Fibroblast of lung (primary cell): ENCODE measurements at places on chromosomes 3 and 15. TPM values are rescaled to one million over a fixed set of nuclear protein-coding genes. Genes with fewer than 3 reads are reported as not detected.

- no peak overlapping the region for H3K4me3 ChIP-seq
- H3K27ac ChIP-seq: peak overlapping the region; percentile 51
- H3K36me3 ChIP-seq: no peaks in the 10 kb centered on the region
Measured at GRCh38 chr15:58329781-58330671, 101.8 kb upstream of the LIPC start.

DNA sequence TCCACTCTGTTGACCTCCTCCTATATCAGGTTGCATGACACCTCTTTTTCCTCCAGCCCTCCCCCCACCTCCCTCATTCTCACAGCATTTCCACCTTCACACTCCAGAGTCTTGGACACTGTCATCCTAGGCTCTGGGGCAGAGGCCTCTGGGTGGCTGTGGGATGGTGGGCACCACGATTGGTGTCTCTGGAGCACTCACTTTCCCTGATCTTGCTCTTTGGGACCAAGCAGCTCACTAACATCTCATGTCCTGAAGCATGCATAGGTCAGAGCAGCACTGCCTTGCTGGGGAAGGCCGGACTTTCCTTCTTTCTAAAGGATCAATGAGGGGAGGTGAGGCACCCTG, 14.9 kb downstream of the ZBTB47 start:
- H3K27ac ChIP-seq: no peak overlapping the region
- no peak overlapping the region for H3K4me3 ChIP-seq
- DNase-seq: no peak
- H3K36me3 ChIP-seq: no peaks in the 10 kb centered on the region

- peak; percentile 46 for DNase-seq
- no peaks in the 10 kb centered on the region for H3K27me3 ChIP-seq
- H3K27ac ChIP-seq: no peak overlapping the region
- H3K4me1 ChIP-seq: peaks cover 19% of the 10 kb centered on the region
- no peak overlapping the region for H3K4me3 ChIP-seq
Measured at GRCh38 chr3:5136211-5136918, 14.3 kb downstream of the ARL8B start.

DNA sequence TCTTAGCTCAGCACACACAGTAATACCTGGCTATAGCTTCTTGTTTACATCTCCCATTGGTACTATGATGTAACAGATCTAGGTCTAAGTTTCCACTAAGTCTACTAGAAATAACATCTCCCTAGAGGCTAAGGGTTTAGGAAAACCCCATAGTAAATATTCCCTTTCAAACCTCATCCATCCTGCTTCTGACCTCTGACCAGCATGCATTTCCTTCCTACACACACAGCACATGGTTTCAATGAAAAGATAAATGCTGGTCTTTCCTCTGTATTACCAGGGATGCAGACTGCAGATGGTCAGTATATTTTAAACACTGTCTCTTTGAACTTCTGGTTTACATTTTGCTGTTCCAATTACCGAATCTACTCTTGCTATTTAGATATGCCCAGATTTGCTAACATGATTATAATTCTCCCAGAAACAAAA, 96.6 kb downstream of the EFL1 start:
- H3K4me3 ChIP-seq: no peak overlapping the region
- no peaks in the 10 kb centered on the region for H3K4me1 ChIP-seq
- no peak overlapping the region for H3K27ac ChIP-seq
- no peaks in the 10 kb centered on the region for H3K27me3 ChIP-seq
- H3K36me3 ChIP-seq: no peaks in the 10 kb centered on the region

- no peak overlapping the region for H3K27ac ChIP-seq
- no peak overlapping the region for H3K4me3 ChIP-seq
- H3K27me3 ChIP-seq: peaks cover 2% of the 10 kb centered on the region
Measured at GRCh38 chr3:31993843-31994242, 12.3 kb downstream of the ZNF860 start.

- no peaks in the 10 kb centered on the region for H3K4me1 ChIP-seq
- no peaks in the 10 kb centered on the region for H3K36me3 ChIP-seq
- no peak overlapping the region for H3K27ac ChIP-seq
- H3K4me3 ChIP-seq: no peak overlapping the region
- no peaks in the 10 kb centered on the region for H3K27me3 ChIP-seq
Measured at GRCh38 chr3:109071350-109072142, 46.4 kb downstream of the MORC1 start.

Gene ZNF662
- total RNA-seq: 3.3 and 5.6 TPM in 2 replicates

- H3K27me3 ChIP-seq: no peaks in the 10 kb centered on the region
- H3K36me3 ChIP-seq: peaks cover 4% of the 10 kb centered on the region
- H3K27ac ChIP-seq: no peak overlapping the region
- H3K4me3 ChIP-seq: no peak overlapping the region
- no peak for DNase-seq
- peaks cover 9% of the 10 kb centered on the region for H3K4me1 ChIP-seq
Measured at GRCh38 chr15:69456208-69457166, 3.9 kb downstream of the RPLP1 start.

DNA sequence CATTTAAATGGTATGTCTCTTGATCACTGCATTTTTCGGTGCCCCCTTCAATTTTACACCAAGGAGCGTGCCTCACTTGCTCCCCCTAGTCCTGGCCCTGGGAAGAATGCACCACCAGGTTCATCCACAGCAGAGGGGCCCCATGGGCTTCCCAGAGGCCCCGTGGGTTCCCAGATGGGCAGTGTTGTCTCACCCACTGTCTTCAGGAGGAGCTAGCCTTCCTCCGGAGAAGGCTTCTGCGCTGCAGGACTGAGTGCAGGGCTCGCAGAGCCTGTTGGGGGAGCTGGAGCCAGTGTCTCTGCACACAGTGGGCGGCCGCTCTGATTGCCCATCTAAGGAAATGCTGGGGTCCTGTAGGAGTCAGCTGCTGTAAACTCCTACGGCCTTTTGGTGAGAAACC, 45.9 kb downstream of the POLR2M start:
- H3K4me1 ChIP-seq: no peaks in the 10 kb centered on the region
- H3K36me3 ChIP-seq: no peaks in the 10 kb centered on the region
- H3K27ac ChIP-seq: no peak overlapping the region
- DNase-seq: no peak

- no peaks in the 10 kb centered on the region for H3K27me3 ChIP-seq
- H3K27ac ChIP-seq: no peak overlapping the region
- H3K36me3 ChIP-seq: no peaks in the 10 kb centered on the region
- no peaks in the 10 kb centered on the region for H3K4me1 ChIP-seq
Measured at GRCh38 chr3:28210968-28211713, 30.3 kb upstream of the CMC1 start.

GRCh38 chr15:65917407-65917756, 48.1 kb downstream of the RAB11A start:
- peaks cover 6% of the 10 kb centered on the region for H3K4me1 ChIP-seq
- H3K4me3 ChIP-seq: no peak overlapping the region
- H3K36me3 ChIP-seq: no peaks in the 10 kb centered on the region
- H3K27me3 ChIP-seq: no peaks in the 10 kb centered on the region
- no peak for DNase-seq

- H3K27ac ChIP-seq: no peak overlapping the region
- H3K4me3 ChIP-seq: no peak overlapping the region
- H3K27me3 ChIP-seq: no peaks in the 10 kb centered on the region
- H3K36me3 ChIP-seq: no peaks in the 10 kb centered on the region
- no peaks in the 10 kb centered on the region for H3K4me1 ChIP-seq
Measured at GRCh38 chr3:105430455-105430854, 63.7 kb downstream of the ALCAM start.

Gene ATP8B4
- total RNA-seq: 7.4 and 19.5 TPM in 2 replicates

GRCh38 chr3:99947356-99947755, 129.7 kb downstream of the CMSS1 start:
- no peak overlapping the region for H3K27ac ChIP-seq
- no peaks in the 10 kb centered on the region for H3K36me3 ChIP-seq
- H3K4me1 ChIP-seq: peaks cover 5% of the 10 kb centered on the region
- no peak for DNase-seq
- H3K27me3 ChIP-seq: no peaks in the 10 kb centered on the region

DNA sequence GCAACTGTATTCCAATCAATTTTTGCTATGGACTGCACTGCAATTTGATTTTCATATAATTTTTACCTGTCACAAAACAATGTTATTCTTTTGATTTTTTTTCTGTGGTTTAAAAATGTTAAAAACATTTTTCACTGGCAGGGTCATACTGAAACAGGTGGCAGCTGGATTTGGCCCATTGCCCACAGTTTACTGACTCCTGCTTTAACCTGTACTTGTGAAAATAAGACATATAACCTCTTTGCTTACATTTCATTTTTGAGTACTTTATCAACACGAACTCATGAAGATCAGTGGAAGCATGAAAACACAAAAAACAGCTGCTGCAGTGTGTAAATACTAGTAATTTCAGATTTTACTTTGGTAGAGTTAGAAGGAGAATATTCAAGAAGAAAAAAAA, 313.1 kb downstream of the WDR72 start:
- no peak for DNase-seq
- no peak overlapping the region for H3K27ac ChIP-seq
- H3K4me1 ChIP-seq: no peaks in the 10 kb centered on the region
- no peaks in the 10 kb centered on the region for H3K36me3 ChIP-seq
- no peak overlapping the region for H3K4me3 ChIP-seq

GRCh38 chr3:194102436-194102835, 33.5 kb upstream of the HES1 start:
- peaks cover 7% of the 10 kb centered on the region for H3K27me3 ChIP-seq
- no peaks in the 10 kb centered on the region for H3K4me1 ChIP-seq
- H3K27ac ChIP-seq: no peak overlapping the region
- no peaks in the 10 kb centered on the region for H3K36me3 ChIP-seq
- DNase-seq: no peak
- H3K4me3 ChIP-seq: no peak overlapping the region

DNA sequence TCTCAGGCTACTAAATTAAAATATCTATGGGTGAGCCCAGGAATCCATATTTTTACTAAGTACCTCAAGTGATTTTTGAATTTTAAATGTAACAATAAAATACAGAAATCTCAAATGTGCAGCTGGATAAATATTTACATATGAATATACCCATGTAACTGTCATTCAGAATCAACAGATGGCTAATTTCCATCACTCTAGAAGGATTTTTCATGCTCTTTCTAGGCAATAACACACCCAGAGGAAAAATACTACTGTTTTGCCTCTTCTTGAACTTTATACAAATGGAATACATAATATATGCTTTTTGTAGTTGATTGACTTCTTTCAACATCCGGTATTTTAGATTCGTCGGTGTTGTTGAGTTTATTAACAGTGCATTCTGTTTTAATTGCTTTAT, 601.3 kb upstream of the NECTIN3 start:
- H3K36me3 ChIP-seq: no peaks in the 10 kb centered on the region
- no peak overlapping the region for H3K4me3 ChIP-seq
- DNase-seq: no peak
- no peak overlapping the region for H3K27ac ChIP-seq
- no peaks in the 10 kb centered on the region for H3K4me1 ChIP-seq
- H3K27me3 ChIP-seq: no peaks in the 10 kb centered on the region

GRCh38 chr3:29557186-29557585, 276.3 kb downstream of the RBMS3 start:
- no peaks in the 10 kb centered on the region for H3K36me3 ChIP-seq
- H3K27me3 ChIP-seq: no peaks in the 10 kb centered on the region
- no peak for DNase-seq
- no peaks in the 10 kb centered on the region for H3K4me1 ChIP-seq

DNA sequence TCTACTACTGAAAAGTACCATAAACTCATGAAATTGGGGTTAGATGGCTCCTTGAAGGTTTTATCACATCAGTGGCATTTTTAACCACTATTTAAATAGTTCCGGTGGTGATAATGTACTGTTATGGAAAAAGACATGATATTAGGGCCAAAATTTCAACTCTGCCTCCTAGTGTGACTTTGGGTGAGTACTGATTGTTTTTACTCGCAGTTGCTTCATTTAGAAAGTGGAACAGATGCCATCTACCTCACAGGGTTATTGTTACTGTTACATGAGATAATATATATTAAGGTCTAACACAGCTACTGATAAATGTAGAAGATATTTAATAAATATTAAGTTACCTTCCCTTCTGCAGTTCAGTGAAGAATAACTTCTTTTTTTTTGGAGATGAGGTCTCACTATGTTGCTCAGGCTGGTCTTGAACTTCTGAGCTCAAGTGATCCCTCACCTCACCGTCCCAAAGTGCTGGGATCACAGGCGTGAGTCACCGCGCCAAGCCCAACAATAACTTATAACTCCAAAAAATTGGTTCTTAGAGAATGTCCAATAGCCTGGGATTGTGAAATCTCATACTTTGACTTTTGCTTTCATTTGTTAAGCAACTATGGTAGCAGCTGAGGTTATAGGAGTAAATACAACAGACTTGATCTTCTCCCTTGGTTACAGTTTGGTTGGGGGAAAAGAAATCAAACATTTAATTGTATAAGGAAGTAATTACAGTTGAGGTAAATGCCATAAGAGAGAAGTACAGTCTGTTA, 48.3 kb downstream of the MEF2A start:
- H3K4me1 ChIP-seq: no peaks in the 10 kb centered on the region
- H3K27me3 ChIP-seq: no peaks in the 10 kb centered on the region
- H3K36me3 ChIP-seq: no peaks in the 10 kb centered on the region
- no peak for DNase-seq
- H3K27ac ChIP-seq: peak overlapping the region; percentile 37
- H3K4me3 ChIP-seq: no peak overlapping the region

Gene ADGRG7
- not detected in 2 replicates for total RNA-seq

Gene FILIP1L
- 71.4 and 92.8 TPM in 2 replicates for total RNA-seq

Gene ALDH1A2
- 2.3 and 7.7 TPM in 2 replicates for total RNA-seq

DNA sequence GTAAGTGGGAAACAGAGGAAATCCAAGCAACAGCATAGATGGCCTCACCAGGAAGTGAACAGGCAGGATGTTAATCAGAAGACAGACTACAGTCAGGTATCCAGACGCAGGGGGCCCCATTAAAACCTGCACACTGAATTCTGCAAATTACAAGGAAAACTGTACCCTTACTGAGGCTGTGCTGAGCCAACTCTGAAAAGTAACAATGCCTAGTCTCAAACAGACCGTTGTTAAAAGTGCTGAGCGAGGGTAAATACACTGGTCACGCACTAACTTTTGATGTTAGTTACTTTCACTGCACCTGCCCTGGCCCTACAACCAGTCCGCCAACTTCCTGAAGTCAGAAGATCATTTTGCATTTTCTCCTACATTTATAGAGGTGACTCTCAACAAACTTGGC, 1.0 kb downstream of the TAMM41 start:
- H3K4me3 ChIP-seq: peak overlapping the region; percentile 96
- H3K36me3 ChIP-seq: peaks cover 5% of the 10 kb centered on the region
- no peak for DNase-seq
- no peaks in the 10 kb centered on the region for H3K4me1 ChIP-seq
- no peaks in the 10 kb centered on the region for H3K27me3 ChIP-seq
- no peak overlapping the region for H3K27ac ChIP-seq

DNA sequence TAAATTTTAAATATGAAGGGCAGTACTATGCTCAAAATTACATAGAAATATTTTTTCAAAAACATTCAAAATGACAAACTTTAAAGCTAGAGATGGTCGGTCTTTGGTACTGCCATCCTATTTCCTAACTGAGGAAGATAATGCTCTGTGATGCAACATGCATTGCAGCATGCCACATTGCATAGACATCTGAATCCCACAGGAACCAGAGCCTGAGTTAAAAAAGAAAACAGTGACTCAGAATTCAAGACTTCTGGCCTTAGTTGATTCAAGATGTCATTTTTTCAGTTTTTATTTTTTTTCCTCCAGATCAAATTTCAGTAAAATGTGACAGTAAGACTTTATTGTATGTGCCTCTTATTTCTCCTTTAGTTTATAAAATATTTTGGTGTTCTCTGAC, 33.1 kb downstream of the TP63 start:
- DNase-seq: peak; percentile 93
- no peaks in the 10 kb centered on the region for H3K27me3 ChIP-seq
- peaks cover 2% of the 10 kb centered on the region for H3K4me1 ChIP-seq
- H3K27ac ChIP-seq: no peak overlapping the region
- no peak overlapping the region for H3K4me3 ChIP-seq

GRCh38 chr3:5160321-5160720, 27.2 kb upstream of the EDEM1 start:
- H3K4me3 ChIP-seq: no peak overlapping the region
- H3K27me3 ChIP-seq: no peaks in the 10 kb centered on the region
- no peaks in the 10 kb centered on the region for H3K36me3 ChIP-seq
- DNase-seq: no peak
- no peak overlapping the region for H3K27ac ChIP-seq

Gene RTP3
- not detected in 2 replicates for total RNA-seq
